ENCODE measurements at places on chromosomes 2 and 18.

DNA sequence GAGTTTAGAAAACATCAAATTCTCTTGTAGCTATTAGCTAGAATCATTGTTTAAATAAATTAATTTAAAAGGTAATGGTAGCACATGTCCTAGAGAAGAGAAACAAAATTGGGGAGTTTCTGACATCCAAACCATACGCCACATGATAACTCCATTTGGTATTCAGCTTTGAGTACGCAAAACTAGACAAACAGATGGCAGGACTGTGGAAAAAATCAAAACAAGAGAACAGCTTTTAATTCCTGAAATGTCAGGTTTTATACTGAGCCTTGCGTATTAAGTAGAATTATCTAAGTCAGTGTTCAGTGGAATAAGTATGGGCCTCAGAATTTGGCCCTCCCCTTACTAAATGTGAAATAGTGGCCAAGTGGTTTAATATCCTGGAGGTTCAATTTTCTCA is 82.4 kb upstream of the PDE1A start:
- DNase-seq, result no peak

DNA sequence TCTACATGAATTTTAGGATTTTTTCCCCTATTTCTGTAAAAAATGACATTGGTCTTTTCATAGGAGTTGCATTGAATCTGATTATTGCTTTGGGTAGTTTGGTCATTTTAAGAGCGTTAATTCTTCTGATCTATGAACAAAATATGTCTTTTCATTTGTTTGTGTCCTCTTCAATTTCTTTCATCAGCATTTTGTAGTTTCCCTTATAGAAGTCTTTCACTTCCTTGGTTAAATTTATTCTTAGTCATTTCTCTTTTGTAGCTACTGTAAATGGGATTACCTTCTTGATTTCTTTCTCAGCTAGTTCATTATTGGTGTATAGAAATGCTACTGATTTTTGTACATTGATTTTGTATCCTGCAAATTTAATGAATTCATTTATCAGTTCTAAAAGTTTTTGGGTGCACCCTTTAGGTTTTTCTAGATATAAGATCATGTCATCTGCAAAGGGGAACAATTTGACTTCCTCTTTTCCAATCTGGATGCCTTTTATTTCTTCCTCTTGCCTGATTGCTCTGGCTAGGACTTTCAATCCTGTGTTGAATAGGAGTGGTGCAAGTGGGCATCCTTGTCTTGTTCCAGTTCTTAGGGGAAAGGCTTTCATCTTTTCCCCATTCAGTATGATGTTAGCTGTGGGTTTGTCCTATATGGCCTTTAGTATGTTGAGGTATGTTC is 36.6 kb upstream of the AAK1 start:
- DNase-seq, result no peak

DNA sequence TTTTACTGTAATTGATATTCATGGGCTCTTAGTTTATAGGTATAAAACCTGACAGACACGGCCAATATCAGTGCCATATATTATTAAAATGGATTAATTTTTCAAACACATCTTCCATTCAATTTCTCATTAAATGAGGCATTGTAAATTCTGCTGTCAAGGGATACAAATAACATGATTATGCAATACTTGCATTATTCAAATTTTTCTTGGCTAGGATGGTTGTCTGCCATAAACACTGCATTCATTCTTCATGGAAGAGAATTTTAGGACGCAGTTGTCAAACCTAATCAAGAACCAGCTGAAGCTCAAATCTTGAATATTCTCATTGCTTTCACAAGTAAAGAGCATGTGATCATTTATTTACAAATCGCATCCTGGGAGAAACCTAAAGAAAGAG is 255.6 kb downstream of the RDH14 start:
- no peak for DNase-seq

- DNase-seq, result peak; percentile 92
Measured at GRCh38 chr2:209495855-209496585, 72.2 kb downstream of the MAP2 start.

DNA sequence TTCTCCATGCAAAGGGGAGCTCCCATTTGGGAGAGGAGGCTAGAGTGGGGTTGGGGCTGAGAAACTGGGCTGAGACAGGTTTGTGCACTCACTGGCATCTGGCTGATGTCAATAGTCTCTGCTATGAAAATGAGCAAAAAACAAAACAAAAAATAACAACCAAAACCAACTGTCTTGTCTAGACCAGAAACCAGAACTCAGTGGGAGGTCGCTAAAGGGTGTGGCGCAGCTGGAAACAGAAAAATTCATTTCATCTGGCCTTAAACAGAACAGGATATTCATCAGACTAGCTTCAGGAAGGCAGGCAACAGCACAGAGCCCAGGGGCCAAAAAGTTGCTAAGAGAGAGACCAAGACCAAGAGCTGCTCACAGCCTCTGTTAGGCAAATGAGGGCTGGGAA is 126.1 kb downstream of the THNSL2 start:
- peak; percentile 28 for DNase-seq

- no peak for DNase-seq
Measured at GRCh38 chr2:142786918-142787702, 90.4 kb upstream of the KYNU start.

DNA sequence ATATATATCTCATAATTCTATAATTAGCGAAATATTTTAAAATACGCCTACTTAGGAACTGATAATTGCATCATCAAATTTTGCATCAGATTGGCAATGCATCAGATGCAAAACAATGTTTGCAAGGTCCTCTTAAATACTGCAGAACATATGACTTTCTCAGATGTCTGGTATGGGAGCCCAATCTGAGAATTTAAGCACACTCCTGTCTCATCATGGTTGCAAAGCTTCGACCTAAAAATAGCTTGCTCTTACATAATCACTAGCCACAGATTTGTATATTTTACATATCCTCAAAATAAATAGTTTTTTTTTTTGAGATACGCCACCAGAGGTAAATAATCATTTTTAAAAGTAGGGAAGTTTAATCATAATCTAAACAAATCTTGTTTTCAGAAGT is 123.2 kb downstream of the CABYR start:
- DNase-seq, result no peak

DNA sequence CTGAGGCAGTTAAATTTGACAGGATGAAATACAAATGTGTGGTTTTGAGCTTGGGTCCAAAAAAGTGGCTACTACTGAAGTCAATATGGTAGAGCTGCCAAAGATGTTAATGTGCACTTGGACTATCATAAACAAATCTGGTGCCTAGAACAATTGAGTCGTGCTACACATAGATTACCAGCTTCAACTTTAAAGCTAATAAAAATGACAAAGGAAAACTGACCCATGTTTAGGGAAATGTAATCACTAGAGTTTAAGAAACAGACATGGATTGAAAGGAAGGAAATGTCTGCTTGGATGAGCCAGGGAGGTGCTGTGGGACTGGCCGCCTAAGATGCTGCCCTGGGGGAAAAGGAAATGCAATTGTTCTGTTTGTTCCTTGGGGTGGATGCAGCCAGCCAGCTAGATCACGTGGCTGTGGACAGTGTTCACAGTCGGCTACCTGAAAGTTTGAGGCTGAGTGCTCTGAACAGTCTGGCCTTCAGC is 36.6 kb downstream of the CYB5A start:
- no peak for DNase-seq

DNA sequence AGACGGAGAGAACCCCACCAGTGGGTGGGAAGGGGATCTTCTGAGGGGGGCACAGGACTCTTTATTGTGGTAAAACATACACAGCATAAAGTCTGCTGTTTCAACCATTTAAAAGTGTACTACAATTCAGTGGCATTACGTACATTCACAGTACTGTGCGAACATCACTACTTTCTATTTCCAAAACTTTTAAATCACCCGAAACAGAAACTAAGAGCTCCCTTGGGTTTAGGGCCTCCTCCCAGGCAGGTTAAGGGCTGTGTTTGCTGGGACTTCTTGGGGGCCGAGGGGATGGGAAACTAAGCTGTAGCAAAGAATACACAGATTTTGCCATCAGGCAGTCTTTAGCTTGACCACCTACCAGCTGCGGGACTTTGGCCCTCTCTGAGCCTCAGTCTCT is 242.0 kb downstream of the HAUS1 start:
- no peak for DNase-seq

- DNase-seq, result peak; percentile 62
Measured at GRCh38 chr2:38997781-38998180, 108.1 kb downstream of the ARHGEF33 start.

DNA sequence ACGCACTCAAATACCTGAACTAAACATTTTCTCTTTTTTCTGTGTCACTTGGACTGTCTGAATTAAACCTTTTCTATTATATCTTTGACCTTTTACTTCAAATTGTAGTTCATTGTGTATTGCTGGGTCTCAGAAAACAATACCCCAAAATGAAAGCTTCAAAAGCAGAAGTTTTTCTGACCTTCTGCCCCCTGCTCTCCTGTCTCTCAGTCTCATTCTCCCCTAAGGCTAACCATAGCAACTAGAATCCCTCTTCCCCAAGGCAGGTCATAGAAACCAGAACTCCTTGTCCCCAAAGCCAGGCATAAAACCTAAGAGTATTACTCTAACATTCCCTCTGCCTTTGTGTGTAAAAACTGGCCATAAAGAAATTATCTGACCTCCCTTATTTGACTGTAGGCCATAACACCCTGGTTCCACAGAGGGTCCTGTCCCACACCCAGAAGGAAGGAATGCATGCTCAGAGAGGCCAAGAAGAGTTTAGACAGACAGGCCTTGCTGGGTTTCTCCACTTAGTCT is 93.5 kb upstream of the B3GNT2 start:
- no peak for DNase-seq

GRCh38 chr2:209523041-209523740 is 99.3 kb downstream of the MAP2 start:
- DNase-seq, result no peak

DNA sequence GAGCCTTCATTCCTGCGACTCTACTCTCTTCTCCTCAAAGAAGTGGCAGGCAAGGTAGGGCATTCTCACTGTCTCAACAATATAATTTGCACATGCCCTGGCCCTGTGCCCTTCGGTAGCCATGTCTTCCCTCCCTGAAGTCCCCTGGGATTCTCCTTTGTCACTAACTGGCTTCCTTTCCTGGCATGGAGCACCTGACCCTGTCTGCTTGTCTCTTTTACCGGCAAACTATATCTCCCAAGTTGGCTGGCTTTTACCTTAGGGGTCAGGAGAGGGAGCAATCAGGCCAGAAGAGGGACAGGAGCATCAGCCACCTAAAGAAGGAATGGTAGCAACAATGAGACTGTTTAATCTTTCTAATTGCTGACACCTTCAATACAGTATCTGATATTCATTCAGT is 51.9 kb upstream of the RMDN2 start:
- no peak for DNase-seq
